ENCODE measurements at places on chromosomes 16 and 17. TPM values are rescaled to one million over a fixed set of nuclear protein-coding genes. Genes with fewer than 3 reads are reported as not detected.

The SPNS1 gene
- total RNA-seq: 24.5 TPM

The KRTAP16-1 gene
- 0.14 TPM for total RNA-seq

The MT1H gene
- not detected for total RNA-seq

The SHBG gene
- not detected for total RNA-seq

The CCL4 gene
- 3.6 TPM for total RNA-seq

The KRT31 gene
- not detected for total RNA-seq

The PRR29 gene
- 1.5 TPM for total RNA-seq

The ITGAE gene
- total RNA-seq: 15.4 TPM

The GGT6 gene
- not detected for total RNA-seq

The CDH13 gene
- not detected for total RNA-seq

The GABARAP gene
- total RNA-seq: 276 TPM

The SLC38A8 gene
- total RNA-seq: not detected

The UNC45B gene
- total RNA-seq: 0.10 TPM

The NUP85 gene
- total RNA-seq: 92.7 TPM

The ITGA2B gene
- total RNA-seq: 0.65 TPM

The GNGT2 gene
- total RNA-seq: 12.4 TPM

The GPR139 gene
- total RNA-seq: not detected

The RAB11FIP4 gene
- 40.2 TPM for total RNA-seq

The CACNG5 gene
- total RNA-seq: not detected

The HES7 gene
- total RNA-seq: 0.28 TPM
